ENCODE measurements at places on chromosomes 3 and 15.

- DNase-seq = peak; percentile 1
Measured at GRCh38 chr3:62835554-62836236, 39.5 kb downstream of the CADPS start.

DNA sequence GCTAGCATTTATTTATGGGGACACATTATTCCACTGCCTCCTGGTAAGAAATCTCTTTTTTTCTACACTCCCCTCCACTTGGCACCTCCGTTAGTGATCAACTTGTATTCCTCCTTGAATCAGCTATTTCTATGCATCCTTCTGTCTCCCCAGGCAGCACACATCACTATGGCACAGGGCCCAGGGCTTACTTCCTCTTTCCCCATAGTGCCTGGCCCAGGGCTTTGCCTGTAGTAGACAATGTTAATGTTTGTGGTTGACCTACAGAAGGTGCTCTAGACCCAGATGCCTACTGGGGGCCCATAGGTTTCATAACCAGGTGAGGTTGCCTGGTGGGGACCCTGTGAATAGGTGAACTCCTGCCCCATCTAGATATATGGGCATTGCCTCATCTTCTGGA, 44.9 kb downstream of the EPHB1 start:
- DNase-seq = no peak

- DNase-seq = no peak
Measured at GRCh38 chr3:183764847-183765731, 60.3 kb downstream of the MAP6D1 start.

DNA sequence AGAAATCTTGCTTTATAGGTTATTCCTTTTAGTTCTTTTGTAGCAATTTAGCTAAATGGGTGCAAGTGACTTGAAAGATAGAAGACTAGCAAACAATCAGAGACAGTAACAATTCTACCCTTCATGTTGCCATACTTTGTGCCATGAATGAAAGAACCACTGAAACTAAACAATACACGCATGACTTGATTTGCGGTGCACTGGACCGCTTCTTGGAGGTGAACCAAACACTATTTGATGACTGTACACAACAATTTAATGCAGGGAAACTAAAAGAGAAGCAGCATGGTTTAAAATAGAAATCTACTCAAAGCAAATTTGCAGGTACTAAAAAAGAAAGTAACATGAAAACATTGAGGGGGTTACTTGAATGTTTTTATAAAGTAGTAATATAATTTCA, 331.0 kb upstream of the RARB start:
- DNase-seq = no peak

DNA sequence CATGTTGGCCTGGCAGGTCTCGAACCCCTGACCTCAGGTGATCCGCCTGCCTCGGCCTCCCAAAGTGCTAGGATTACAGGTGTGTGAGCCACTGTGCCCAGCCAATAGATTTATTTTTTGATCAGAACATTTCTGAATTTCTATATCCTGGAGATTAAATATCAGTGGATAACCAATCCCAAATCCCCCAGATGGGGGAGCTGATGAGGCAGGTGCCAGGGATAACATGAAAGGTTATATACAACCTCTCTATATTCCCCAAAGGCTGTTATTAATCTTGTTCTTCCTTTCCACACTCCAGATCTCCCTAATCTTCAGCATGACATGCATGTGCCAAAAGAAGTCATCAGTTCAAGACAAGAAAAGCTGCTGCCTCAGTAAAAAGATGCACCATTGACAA, 112.3 kb downstream of the WDR76 start:
- no peak for DNase-seq

DNA sequence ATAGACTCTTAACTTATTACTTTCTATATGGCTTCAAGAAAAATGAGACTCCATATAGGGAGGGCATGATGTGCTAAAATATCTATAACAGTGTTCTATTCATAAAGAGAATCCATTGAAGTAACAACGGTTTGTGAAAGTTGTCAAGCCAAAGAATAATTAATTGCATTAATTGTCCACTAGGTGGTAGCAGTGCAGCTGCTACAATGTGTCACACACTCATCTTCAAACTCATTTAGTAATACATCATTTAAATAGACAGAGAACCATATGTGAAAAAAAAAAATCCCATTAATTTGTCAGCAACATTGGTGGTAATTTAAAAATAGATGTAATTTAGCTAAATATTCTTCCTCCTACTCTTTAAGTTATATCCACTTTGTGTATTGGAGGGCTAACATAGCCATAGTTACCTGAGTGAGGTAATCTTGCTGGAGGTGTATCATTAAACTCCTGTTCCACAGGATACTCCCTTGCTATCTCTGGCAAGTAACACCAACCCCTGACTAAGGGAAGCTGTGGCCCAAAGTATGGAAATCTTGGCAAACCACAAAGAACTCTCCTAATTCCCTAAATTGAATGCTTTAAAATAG, 3.7 kb upstream of the CPA3 start:
- peak; percentile 34 for DNase-seq

DNA sequence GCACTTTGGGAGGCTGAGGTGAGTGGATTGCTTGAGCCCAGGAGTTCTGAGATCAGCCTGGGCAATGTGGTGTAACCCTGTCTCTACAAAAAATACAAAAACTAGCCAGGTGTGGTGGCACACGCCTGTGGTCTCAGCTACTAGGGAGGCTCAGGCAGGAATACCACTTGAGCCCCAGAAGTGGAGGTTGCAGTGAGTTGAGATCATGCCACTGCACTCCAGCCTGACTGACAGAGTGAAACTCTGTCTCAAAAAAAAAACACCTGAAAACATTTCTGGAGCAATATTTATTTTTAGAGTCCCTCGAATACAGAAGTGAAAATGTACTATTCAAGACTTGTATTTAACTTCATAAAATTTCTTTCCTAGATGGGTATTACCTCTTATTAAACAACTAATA, 4.6 kb downstream of the SPCS1 start:
- DNase-seq = no peak

GRCh38 chr3:66717806-66718205, 217.0 kb upstream of the LRIG1 start:
- no peak for DNase-seq

DNA sequence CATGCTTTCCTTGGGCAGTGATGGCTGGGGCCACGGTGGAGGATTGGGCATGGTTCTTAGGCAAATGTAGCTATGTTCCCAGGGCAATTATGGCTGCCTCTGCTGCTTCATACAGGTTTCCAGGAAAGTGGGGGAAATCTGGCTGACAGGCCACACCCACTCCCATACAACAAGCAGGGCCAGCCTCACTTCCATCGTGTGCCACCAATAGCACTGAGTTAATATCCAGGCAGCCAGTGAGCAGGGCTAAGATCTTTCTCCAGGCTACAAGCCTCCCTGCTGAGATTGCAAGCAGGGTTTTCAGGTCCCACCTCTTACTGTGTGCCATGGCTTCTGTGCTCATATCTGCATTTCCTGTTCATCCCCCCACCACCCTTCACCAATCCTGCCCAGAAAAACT, 1291.9 kb downstream of the SI start:
- no peak for DNase-seq

DNA sequence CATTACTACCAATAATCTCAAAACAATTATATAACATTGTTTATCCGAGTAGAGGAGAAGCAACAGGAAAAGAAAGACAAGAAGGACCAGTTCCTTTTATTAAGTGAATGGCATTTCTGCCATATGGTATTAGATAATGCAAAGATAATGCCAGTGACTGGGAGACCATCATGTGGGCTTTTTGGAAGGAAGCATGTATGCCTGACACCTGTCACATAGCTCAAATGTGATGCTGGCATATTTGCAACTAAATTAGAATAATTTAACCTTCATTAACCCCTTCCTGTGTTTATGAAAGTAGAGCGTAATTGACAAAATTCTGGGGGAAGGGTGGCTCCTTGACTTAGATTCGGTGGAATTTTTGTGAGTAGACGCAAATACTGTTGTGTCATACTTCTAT, 733.0 kb downstream of the TUSC7 start:
- DNase-seq = no peak

DNA sequence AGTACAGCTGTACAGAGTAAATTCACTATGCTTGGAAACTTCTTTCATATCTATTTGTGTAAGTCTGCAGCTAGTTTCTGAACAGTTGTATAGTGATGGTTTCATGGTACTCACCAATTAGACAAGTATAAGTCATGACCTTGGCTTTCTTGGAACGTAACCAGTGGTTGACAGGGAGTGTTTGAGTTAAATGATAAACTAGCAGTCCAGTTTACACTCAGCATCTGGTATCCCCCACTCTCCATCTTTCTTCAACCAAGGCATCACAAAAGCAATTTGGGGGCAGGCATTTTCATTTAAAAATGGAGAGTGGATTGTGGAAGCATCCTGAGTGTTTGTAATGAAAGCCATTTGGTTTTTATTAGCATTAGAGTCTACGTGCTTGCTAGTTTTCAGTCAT, 26.0 kb downstream of the MME start:
- DNase-seq = no peak

- no peak for DNase-seq
Measured at GRCh38 chr3:126447456-126448106, 28.1 kb downstream of the ZXDC start.

- DNase-seq = no peak
Measured at GRCh38 chr3:87987952-87988351, 70.9 kb downstream of the CGGBP1 start.

DNA sequence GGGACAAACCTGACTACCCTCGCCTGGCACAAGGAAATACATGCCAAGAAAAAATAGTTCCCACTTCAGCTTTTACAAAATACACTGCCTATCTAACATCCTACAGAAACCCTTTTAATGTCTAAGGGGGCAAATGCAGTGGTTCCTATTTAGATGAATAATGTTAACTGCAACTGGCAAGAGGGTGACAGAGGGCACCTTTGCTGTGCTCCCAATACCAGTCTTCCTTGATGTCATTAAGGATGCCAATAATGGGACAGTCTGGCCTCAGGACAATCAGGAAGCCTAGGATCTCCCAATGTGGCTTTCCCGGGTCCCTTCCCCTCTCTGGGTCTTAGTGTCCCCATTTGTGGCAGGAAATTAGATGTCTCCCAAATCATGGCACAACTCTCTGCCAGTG, 13.9 kb downstream of the CSRNP1 start:
- no peak for DNase-seq

DNA sequence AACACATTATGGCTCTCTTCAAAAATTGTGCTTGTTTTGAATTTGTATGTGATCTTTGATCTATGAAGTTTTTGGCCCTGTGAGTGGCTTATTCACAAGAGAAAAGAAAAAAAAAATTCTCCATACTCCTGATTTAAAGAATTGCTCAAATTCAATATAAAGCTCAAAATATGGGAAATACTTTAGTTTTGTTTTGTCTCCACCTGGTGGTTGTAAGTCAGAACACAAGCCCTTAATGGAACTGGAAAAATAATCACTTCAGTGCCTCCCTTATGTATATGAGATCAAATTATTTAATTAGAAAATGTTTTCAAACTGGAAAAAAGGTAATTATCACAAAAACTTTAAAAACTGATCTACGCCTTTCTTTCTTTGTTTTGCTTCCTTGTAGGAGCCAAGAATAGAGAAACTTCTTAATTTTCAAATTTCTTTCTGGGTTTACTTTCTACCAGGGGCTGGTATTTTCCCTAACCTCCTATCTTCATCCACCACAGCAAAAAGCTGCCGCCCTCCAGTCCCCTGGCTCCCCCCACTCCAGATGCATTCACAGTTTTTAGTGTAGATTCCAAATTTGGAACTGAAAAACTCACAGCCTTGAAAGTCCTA, 50.6 kb downstream of the SERP1 start:
- no peak for DNase-seq

- DNase-seq = no peak
Measured at GRCh38 chr3:168991803-168992202, 671.7 kb downstream of the MECOM start.

DNA sequence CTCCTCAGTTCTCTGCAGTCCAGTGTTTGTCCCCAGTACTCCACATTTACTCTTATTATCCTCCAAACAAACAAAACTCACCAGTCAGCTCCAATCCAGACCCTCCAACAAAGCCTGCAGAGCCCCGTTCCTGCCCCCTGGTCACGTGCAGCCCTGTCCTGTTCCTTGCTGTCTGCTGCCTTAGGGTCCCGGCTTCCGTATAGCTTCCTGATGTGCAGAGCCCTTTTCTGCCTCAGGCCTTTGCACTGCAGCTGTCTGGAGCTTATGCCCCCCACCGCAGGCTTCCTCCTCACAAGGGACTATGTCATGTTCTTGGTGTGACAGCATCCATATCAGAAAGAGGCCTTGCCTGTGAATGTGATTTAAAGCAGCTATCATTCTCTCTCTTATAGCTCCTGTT, 39.0 kb upstream of the UBE3A start:
- no peak for DNase-seq

DNA sequence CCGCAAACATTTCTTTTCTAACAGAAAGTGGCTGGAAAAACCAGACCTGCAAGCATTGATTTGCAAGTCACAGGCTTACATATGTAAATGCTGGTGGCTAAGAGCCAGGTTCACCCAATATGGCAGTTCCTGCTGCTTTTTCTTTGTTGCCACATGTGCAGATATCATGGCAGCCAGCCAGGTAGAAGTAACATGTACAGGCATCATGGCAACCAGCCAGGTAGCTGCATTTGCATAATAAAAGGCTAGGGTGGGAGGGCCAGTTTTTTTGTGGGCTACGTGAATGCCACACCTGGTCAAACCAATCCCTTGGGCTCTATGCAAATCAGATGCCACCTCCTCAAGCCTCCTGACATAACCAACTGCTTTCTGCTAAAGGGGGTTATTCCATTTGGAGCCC, 2.8 kb upstream of the SMCO1 start:
- DNase-seq = no peak

DNA sequence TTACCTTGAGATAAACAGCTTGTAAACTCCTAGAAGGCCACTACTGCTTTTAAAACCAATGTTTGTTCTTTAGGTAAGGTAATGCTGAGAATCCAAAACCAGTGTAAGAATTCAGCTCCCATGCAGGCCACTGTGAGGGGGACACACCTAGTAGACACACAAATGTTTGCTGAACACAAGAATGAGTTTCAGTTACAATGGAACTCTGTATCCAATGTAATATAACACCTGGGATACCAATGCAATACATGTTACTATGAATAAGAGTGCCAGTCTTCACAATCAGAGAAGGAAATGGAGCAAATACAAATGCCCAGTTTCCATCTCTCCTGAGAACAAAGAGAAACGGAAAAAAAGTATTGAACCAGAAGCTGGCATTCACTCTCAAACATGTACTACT, 65.9 kb downstream of the IGF2BP2 start:
- DNase-seq = no peak

DNA sequence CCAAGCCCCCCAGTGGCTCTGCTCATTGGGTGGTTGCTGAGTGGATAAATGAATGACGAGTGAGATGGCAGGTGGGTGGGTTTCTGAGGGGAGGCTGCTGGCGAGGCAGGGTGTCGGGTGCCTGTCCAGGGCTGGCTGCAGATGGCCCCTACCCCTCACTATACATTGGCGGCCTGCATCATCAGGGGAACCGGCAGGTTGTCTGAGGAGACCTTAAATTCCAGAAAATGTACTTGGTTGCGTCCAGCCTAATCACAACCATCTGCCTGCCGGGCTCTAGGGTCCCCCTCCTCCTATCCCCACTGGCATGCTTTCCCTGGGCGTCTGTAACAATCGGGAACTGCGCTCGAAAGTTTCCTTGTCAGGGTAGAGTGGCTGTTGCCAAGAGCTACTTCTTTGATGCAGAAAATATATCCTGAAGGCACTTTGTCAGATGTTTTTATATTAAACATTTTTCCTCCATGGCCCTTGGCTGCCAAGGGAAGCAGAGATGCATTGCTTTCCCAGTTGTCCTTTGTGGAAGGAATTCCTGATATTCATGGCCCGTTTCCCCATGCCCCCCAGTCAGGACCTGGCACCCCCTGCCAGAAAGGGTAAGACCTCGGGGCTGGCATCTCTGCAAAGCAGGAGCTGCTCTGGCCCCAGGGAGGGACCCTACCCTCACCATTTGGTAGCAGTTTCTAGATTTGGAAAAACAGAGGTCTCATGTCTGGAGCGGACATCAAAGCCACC, 22.9 kb downstream of the SMAD6 start:
- DNase-seq = no peak

- no peak for DNase-seq
Measured at GRCh38 chr3:5431146-5431545, 243.6 kb downstream of the EDEM1 start.

Data from CD4-positive, alpha-beta T cell treated with Interferon alpha-2 for 1 hour (primary cell).